ENCODE measurements at places on chromosomes 4 and X.

GRCh38 chrX:37860721-37861120 lies 13.3 kb upstream of the DYNLT3 start:
- DNase-seq, result no peak

DNA sequence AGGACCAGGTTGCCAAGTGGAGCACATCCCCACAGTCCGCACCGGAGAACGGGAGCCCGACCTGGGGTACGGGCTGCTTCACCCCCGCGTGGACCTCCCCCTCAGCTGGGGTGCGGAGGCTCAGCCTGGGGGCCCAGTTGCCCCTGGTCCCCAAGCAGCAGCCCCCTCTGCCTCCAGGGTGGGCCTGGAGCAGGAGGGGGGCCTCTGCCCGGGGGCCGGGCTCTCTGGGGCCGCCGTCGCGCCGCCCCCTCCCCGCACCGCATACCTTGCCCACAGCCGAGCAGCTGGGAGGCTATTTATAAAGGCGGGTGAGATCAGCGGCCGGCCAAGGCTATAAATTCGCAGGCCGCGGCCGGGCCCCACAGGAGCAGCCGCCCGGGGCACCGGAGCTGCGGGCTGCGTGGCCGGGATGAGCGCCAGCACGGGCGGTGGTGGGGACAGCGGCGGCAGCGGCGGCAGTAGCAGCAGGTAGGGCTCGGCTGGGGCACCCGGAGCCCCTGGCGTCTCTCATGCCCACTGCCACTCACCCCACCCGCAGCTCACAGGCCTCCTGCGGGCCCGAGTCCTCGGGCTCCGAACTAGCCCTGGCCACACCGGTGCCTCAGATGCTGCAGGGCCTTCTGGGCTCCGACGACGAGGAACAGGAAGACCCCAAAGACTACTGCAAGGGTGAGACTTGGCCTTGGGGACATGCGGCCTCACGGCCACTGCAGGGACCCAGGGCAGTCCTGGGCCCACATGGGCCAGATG lies at the start of gene SRPK3:
TSS of gene SRPK3 (plus strand) at position 364 of the 750 bp plus-strand sequence. CDS start at position 410, 46 bp downstream.
- DNase-seq, result no peak

DNA sequence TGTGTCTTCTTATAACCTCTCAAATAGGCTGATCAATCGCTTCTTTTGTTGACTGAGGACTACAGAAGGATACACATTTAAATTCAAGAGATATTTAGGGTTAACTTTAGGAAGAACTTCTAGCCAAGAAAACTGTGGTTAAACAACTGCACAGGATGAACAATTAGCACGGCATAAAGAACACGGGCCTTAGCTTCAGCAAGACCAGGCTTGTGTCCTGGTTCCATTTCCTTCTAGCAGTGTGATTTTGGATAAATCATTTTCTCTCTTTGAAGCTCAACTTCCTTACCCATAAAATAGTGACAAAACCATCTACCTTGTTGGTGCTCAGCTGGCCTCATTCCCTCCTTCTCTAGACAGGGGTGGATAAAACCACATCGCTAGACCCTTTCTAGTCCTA lies 117.6 kb downstream of the TSPAN5 start:
- DNase-seq, result no peak

- no peak for DNase-seq
These were observed 5.0 kb upstream of the UVSSA start for GRCh38 chr4:1342003-1342402.

DNA sequence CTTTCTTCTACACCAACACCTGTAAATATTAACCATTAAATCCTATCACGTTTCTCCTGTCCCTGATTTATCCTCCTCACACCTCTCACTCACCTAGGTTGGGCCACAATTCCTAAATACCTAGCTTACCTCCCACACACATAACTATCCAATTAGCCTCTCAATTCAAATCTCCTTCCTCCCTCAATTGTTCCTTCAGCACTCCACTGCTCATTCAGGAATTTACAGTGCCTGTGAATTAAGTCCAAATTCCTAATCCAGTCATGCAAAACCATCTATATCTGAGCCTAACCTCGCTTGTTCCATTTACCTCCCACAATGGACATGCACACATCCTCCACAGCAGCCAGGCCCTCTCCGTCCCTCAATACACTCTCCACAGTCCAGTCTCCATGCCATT lies 17.5 kb downstream of the ANXA5 start:
- no peak for DNase-seq

- no peak for DNase-seq
These were observed 198.8 kb downstream of the RAB28 start for GRCh38 chr4:13285336-13285735.

DNA sequence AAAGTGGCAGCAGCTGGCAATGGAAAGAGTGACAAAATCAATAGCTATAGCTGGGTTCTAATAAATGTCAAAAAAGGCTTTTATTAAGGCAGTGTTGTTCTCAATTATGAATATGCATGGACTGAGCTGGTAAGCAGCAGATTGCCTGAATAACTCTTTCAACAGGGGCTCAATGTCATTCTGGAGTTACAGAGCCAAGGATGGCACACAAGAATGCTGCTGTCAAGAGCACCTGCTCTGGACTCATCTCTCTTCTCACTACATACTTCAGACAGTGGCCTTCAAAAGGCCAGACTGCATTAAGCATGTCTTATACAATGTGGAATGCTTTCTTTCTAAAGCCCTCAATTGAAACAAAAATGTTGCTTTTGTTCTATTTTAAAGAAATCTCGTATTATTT lies 351.4 kb downstream of the KLHL13 start:
- DNase-seq, result no peak

DNA sequence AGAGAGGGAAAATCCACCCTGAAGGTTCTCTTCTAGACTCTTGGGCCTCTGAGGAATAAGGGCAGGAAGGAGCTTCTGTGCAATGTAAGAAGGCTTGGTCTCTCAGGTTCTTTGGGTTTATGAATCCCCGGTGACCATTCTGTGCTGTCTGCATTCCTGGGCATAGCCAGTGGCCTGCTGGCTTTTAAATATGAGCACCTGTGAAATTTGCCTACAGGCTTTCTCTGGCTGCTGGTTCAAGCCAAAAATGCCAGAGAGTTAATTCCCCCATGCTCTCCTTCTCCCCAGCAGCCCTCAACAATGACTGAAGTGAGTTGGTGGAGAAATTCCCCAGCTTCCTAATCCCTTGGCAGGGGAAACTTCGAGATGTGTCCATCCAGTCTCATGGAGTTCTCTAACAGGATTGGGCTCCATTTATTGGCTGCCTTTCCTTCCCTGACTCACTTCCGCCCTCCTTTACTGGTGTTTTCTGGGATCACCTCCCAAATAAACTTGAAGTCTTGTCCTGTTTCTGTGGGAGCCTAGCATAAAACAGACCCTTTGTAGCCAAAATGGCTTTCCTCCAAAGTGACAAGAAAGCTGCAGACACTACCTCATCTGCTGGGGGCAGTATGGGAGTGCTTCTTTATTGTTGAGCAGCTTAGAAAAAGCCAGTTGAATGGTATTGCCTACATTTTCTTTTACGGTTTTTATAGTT lies 179.4 kb upstream of the CASK start:
- DNase-seq, result no peak

DNA sequence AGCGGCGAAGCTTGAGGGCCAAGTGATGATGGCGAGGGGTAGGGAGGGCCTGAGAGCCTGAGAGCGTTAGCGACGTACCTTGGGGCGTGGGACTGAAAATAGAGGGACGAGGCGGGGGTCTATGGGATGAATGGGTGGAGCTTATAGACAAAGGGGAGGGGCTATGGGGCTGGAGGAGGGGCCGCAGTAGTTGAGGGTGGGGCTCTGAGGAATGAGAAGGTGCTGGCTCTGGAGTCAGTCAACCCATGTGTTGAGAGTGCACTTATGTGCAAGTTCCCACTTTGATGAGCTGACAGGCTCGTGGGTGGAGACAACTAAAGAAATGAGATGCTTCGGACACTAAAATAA lies 488 bp downstream of the TBC1D25 start:
- DNase-seq, result no peak

DNA sequence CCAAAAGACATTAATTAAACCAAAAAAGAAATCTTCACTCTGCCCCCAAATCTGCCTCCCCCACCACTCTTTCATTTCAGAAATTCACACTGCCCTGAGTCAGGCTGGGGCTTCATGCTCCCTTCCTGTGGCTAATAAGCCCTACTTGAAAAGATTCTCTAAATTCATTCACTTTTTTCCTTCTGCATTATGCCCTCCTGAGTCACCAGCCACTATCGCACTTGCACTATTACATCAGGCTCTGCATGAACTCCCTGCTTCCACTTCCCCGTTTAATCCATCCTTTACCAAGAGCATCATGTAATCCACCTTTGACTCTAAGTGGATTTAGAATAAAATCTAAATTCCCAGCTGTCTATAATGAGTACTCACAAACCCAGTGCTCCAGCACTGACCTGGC lies 295.4 kb upstream of the KLF3 start:
- no peak for DNase-seq

DNA sequence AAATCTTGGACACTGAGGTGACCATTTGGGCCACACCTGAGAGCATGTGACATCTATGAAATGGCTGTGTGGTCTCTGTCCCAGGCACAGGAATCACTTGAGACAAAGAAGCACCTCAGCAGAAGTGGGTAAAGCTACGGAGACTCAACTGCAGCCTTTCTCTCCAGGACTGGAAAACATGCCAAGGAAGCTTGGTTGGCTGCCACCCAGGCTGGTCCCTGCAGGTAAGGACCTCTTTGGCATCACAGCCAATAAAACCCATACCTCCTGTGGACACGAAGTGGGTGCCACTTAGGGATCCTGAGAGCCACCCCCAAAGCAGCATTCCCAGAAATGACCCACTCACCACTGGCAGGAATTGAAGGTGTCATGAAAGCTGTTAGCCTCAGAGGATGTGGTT lies 74.6 kb downstream of the LEF1 start:
- DNase-seq, result no peak

DNA sequence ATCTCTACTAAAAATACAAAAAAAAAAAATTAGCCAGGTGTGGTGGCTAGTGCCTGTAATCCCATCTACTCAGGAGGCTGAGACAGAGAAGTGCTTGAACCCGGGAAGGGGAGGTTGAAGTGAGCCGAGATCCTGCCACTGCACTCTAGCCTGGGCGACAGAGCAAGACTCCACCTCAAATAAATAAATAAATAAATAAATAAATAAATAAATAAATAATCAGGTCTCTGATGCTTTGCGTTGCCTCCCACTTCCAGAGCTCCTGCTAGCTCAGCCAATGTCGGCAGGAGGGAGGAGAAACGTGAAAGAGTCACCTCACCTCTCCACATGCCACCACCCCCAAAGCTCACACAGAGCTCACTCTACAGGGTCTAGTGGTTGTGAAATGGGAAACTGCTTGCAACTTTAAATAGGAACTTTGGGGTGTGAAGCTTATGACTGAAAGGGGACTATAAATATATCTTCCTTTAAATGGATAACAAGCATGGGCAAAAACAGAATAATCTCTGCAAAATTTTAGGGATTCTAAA lies 7.9 kb downstream of the SMIM31 start:
- DNase-seq, result no peak

- no peak for DNase-seq
These were observed 248.3 kb upstream of the GATB start for GRCh38 chr4:152009031-152009670.

DNA sequence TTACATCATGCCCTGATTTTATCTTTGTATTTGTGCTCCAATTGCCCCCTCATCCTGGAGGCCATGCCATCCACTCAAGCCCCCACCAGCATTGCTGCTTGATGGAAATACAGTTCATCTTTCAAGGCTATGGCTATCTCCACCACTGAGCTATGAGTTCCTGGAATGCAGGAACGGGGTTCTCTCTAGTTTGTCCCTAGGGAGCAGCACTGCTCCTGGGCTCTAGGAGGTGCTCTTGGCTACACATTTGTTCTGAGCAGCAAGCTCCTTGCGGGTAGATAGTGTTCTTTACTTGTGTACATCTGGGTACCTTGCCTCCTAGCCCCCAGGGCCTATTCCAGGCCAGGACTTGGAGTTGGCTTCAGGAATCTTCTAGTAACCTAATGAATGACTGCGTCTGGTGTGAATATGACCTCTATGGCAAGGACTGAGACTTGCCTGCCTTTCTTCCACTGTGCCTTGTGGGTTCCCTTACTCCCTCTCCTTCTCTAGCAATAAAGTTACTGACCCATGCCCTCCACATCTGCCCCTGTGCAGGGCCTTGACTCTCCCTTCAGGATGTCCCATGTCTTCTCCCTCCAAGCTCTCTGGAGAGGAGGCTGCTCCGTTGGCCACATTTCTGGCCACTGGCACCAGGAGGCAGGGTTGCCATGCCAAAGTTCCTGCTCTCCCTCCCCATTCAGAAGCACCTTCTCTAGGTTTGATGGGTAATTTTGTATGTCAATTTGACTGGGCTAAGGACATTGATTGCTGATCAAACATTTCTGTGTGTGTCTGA lies 7.6 kb downstream of the CITED1 start:
- no peak for DNase-seq

DNA sequence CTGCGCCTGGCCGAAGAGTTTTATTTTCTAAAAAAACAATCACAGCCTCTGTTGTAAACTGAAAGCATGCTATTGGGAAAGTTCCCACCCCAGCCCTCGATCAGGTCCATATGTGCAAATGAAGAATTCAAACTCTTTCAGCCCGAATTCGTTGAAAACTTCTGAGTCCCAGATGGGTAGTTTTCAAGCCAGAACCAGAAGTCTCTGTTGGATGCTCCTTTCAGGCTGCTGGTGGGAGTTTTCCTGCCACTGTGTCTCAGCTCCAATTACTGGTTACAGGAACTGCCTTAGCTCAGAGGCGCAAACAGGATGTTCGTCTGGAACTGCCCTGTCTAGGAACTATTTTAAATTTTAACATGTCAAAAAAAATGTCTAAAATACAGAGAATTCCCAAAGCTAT lies 9.3 kb upstream of the ALG13 start:
- no peak for DNase-seq

GRCh38 chr4:158722291-158722916 lies 792 bp downstream of the PPID start:
- DNase-seq, result no peak

GRCh38 chr4:147064856-147065255 lies 119.2 kb upstream of the TTC29 start:
- no peak for DNase-seq

DNA sequence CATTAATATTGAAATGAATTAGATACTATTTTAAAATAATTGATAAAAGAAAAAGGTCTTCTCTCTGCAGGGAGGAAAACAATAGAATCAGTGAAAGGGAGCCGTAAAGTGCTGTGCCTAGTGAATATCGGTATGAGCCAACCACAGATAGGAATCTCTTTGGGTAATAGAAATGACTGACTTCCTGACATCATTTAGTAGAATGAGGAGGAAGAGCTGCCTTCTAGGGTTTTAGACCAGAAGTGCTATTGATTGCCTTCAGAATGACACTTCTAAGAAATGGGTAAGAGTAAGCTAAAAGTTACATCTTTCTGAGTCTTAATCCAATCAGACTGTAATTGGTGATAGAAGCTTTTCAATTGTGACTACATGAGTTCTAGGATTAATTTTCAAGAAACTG lies 134.0 kb upstream of the MAP9 start:
- no peak for DNase-seq

- no peak for DNase-seq
These were observed 2370.7 kb downstream of the PCDH7 start for GRCh38 chr4:33090910-33091309.

- DNase-seq, result no peak
These were observed 92.0 kb downstream of the PDGFRA start for GRCh38 chr4:54320826-54321685.

DNA sequence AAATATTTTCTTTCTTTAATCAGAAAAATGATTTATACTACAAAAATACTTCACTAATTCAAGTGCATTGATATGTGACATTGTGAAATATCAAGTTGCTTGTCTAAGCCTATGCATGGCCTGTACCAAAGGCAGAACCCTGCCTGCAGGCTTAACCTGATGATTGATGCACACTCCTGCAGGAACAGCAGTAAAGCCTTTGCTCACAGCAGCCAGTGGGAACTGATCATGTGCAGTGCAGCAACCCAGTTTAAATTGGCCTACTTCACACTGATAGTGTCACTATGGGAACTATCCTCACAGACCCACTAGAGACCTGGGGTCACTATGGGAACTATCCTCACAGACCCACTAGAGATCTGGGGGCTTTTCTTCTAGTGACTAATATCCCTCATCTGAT lies 603.8 kb downstream of the RAPGEF2 start:
- DNase-seq, result no peak
